ENCODE measurements at places on chromosomes 16 and 17. TPM values are rescaled to one million over a fixed set of nuclear protein-coding genes. Genes with fewer than 3 reads are reported as not detected.

SLFN13 gene
- 64.4 TPM for total RNA-seq

HSD17B1 gene
- 0.67 TPM for total RNA-seq

DNA sequence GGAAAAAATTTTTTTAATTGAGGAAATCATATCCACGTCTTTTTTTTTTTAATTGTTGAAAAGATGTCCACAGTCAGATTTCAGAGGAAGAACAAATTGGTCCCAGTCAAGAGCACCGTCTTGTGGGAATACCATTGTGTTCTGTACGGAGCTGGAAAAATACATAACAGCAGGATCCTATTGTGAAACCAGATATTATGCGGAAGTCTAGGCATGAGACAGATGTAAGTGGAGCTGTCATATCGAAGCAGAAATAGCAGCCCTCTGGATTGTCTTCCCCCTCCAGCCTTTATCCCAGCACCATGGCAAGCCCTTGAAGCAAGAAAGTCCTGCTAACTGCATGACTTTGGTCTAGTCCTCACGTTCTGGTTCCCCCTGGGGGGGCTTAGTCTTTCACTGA is 391.6 kb upstream of the ASIC2 start:
- no peak for DNase-seq
- H3K4me1 ChIP-seq = no peaks in the 10 kb centered on the region
- H3K27ac ChIP-seq = no peak overlapping the region

DNA sequence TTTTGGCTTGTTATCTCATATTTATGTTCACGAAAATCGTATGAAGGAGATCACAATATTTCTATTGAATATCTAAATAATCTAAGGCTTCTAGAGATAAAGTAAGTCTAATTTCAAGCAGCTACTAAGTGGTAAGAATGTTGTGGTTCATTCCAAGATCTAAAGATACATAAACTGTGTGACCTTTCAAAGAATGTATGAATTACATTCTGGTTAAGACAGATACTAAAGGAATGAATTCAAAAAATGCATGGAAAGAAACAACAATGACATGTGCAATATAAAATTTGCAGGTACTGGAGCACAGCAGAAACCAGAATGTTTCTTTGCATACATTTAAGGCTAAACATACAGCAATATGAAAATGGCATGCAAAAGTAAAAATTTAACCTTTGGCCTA is 1214.6 kb downstream of the CDH8 start:
- no peaks in the 10 kb centered on the region for H3K36me3 ChIP-seq
- H3K27ac ChIP-seq = no peak overlapping the region
- no peaks in the 10 kb centered on the region for H3K4me1 ChIP-seq
- no peaks in the 10 kb centered on the region for H3K27me3 ChIP-seq
- no peak overlapping the region for H3K4me3 ChIP-seq
- no peak for DNase-seq

- H3K36me3 ChIP-seq = no peaks in the 10 kb centered on the region
- H3K27me3 ChIP-seq = no peaks in the 10 kb centered on the region
- H3K4me3 ChIP-seq = no peak overlapping the region
- H3K4me1 ChIP-seq = no peaks in the 10 kb centered on the region
- no peak for DNase-seq
These were observed 987.6 kb upstream of the RBFOX1 start for GRCh38 chr16:6345090-6345489.

- H3K4me1 ChIP-seq = no peaks in the 10 kb centered on the region
- no peak for DNase-seq
- no peaks in the 10 kb centered on the region for H3K27me3 ChIP-seq
- H3K27ac ChIP-seq = no peak overlapping the region
- no peaks in the 10 kb centered on the region for H3K36me3 ChIP-seq
- no peak overlapping the region for H3K4me3 ChIP-seq
These were observed 68.6 kb downstream of the SDK2 start for GRCh38 chr17:73575470-73576221.

- H3K27ac ChIP-seq = no peak overlapping the region
- no peaks in the 10 kb centered on the region for H3K27me3 ChIP-seq
- no peak overlapping the region for H3K4me3 ChIP-seq
- DNase-seq = no peak
These were observed 3.5 kb upstream of the ARMC5 start for GRCh38 chr16:31455601-31456314.

CTRB2 gene
- 8.9 TPM for total RNA-seq

- no peak for DNase-seq
- H3K4me1 ChIP-seq = no peaks in the 10 kb centered on the region
- no peaks in the 10 kb centered on the region for H3K27me3 ChIP-seq
- H3K27ac ChIP-seq = no peak overlapping the region
These were observed 10.9 kb downstream of the OGFOD1 start for GRCh38 chr16:56462064-56462796.

DNA sequence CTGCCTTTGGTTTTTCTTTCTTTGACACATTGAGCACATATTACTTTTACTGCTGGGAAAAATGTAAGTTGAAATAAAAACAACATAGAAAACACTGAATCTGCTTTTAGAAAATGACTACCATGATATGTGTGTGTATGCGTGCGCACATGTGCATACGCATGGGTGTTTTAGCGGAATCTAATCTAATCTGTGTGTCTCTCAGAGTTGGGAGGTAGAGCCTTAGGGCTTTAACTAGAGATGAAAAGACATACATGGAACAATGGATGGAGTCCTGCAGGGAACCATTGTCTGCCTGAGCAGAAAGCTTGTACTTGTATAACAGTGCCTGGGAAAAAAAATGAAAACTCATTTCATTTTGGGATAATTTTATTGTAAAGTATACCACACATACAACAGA is 12.4 kb downstream of the SLFN5 start:
- no peaks in the 10 kb centered on the region for H3K4me1 ChIP-seq
- DNase-seq = no peak
- H3K27me3 ChIP-seq = no peaks in the 10 kb centered on the region

GRCh38 chr16:3047387-3047720 is 993 bp downstream of the MMP25 start:
- H3K4me1 ChIP-seq = peaks cover 2% of the 10 kb centered on the region
- no peak overlapping the region for H3K27ac ChIP-seq
- no peaks in the 10 kb centered on the region for H3K27me3 ChIP-seq
- H3K4me3 ChIP-seq = no peak overlapping the region

PRSS8 gene
- 0.33 TPM for total RNA-seq

- DNase-seq = no peak
- H3K27ac ChIP-seq = no peak overlapping the region
- no peaks in the 10 kb centered on the region for H3K27me3 ChIP-seq
- H3K4me1 ChIP-seq = no peaks in the 10 kb centered on the region
These were observed 81.4 kb upstream of the DYNLRB2 start for GRCh38 chr16:80459331-80459777.

- peak overlapping the region; percentile 27 for H3K27ac ChIP-seq
- peak overlapping the region; percentile 65 for H3K4me3 ChIP-seq
- peaks cover 26% of the 10 kb centered on the region for H3K4me1 ChIP-seq
- DNase-seq = peak; percentile 37
- H3K27me3 ChIP-seq = no peaks in the 10 kb centered on the region
These were observed 2.4 kb downstream of the SYNGR3 start for GRCh38 chr16:1991948-1992703.

DNA sequence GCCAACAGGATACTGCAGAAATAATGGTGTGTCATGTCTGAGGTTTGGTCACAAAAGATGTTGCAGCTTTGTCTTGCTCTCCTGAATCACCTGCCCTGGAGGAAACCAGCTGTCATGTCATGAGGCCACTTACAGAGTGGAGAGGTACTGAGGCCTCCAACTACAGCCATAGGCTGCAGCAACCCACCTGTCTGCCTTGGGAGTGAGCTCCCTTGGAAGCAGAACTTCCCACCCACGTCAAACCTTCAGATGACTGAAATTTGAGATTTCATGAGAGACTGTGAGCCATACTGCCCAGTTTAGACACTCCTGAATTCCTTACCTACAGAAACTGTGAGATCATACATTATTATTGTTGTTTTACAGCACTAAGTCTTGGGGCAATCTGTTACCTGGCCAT is 475.9 kb downstream of the HS3ST3B1 start:
- no peak overlapping the region for H3K27ac ChIP-seq
- H3K36me3 ChIP-seq = no peaks in the 10 kb centered on the region
- no peaks in the 10 kb centered on the region for H3K27me3 ChIP-seq
- DNase-seq = no peak

- H3K36me3 ChIP-seq = peaks cover 4% of the 10 kb centered on the region
- H3K27ac ChIP-seq = peak overlapping the region; percentile 91
- DNase-seq = no peak
- H3K4me1 ChIP-seq = peaks cover 28% of the 10 kb centered on the region
- no peaks in the 10 kb centered on the region for H3K27me3 ChIP-seq
These were observed 1.6 kb downstream of the CAPN15 start for GRCh38 chr16:529012-529575.

- H3K36me3 ChIP-seq = peaks cover 8% of the 10 kb centered on the region
- H3K4me3 ChIP-seq = no peak overlapping the region
- H3K27me3 ChIP-seq = no peaks in the 10 kb centered on the region
- DNase-seq = no peak
- peaks cover 5% of the 10 kb centered on the region for H3K4me1 ChIP-seq
These were observed 10.4 kb downstream of the ARRB2 start for GRCh38 chr17:4720787-4721186.

GRCh38 chr17:82983510-82984248 is 95.7 kb upstream of the METRNL start:
- no peak for DNase-seq
- no peaks in the 10 kb centered on the region for H3K36me3 ChIP-seq
- peaks cover 4% of the 10 kb centered on the region for H3K4me1 ChIP-seq
- H3K27me3 ChIP-seq = no peaks in the 10 kb centered on the region
- no peak overlapping the region for H3K4me3 ChIP-seq

ADORA2B gene
- total RNA-seq = 0.21 TPM

DNA sequence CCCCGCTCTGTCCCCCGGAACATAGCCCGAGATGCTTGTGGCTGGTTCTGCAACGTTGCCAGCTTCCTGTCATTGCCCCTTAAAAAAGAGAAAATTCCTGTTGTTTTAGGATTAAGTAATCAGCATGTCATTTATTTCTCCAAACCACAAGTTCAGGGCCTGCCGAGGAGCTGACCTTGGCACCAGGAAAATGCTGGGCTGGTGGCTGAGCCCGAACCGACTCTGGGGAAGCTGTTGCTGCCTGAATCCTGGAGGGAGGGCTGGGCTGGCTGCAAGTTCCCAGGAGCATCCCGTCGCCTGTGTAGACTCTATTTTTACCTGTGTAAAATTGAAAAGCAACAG is 130.9 kb upstream of the FOXF1 start:
- no peak for DNase-seq
- no peaks in the 10 kb centered on the region for H3K4me1 ChIP-seq
- H3K27ac ChIP-seq = no peak overlapping the region
- H3K36me3 ChIP-seq = no peaks in the 10 kb centered on the region
- H3K4me3 ChIP-seq = no peak overlapping the region
- H3K27me3 ChIP-seq = peaks cover 2% of the 10 kb centered on the region

GRCh38 chr16:64391063-64391600 is 730.7 kb downstream of the CDH11 start:
- H3K27me3 ChIP-seq = no peaks in the 10 kb centered on the region
- H3K27ac ChIP-seq = no peak overlapping the region
- H3K4me1 ChIP-seq = no peaks in the 10 kb centered on the region
- no peak for DNase-seq
- no peak overlapping the region for H3K4me3 ChIP-seq

RPRML gene
- not detected for total RNA-seq

CCDC154 gene
- total RNA-seq = 0.26 TPM

DNA sequence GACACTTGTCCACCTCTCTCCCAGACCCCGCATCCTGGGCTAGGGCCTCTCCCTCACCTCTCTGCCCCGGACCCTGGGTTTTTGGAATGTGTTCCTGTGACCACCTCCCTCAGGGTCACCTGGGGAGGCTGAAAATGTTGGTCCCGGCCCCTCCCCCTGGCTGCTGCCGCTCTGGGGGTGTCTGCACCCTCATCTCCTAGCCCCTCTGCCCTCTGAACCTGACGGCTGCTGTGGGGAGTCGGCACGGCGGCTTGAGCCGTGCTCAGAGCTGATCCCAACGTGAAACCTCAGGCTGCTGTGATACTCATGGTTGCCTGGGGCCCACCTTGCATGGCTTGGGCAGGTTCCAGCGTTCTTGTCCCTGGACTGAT is 42.8 kb downstream of the ADCY7 start:
- no peak for DNase-seq
- H3K4me3 ChIP-seq = no peak overlapping the region
- peaks cover 17% of the 10 kb centered on the region for H3K36me3 ChIP-seq
- no peaks in the 10 kb centered on the region for H3K4me1 ChIP-seq

DNA sequence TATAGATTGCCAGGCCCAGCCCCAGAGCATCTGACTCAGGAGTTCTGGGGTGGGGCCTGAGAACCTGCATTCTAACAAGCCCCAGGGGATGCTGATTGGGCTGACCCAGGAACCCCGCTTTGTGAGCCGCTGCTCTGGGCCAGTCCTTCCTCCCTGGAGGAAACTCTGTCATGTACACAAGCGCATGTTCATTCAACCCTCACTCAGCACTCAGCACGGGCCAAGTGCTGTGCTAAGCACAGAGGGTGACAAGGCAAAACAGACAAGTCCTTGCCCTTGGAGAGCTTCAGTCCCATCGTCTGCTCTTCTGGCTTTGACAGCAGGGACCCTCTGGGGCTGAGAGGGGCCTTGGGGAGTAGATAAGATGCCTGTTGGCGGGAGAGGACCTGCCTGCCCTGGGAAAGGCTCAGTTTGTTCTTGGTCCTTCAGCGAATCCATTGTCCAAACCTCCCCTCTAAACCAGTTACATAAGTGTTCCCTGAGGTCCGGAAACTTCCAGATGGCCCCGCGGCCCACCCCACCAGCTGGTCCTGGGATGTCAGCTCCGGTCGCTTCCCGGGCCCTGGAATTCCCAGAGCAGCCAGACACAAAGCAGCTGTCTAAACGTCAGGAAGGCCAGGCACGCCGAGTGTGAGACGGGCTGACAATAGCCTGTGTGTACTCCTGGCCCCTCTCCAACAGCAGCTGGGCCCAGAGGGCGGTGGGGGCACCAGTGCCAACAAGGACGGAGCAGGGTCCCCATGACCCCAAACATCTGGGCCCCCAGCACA is 88.8 kb downstream of the ZDHHC7 start:
- no peaks in the 10 kb centered on the region for H3K4me1 ChIP-seq
- no peak for DNase-seq
- no peak overlapping the region for H3K27ac ChIP-seq
- H3K36me3 ChIP-seq = no peaks in the 10 kb centered on the region

- DNase-seq = no peak
- H3K36me3 ChIP-seq = no peaks in the 10 kb centered on the region
- peaks cover 15% of the 10 kb centered on the region for H3K4me1 ChIP-seq
- H3K27ac ChIP-seq = peak overlapping the region; percentile 53
- H3K27me3 ChIP-seq = no peaks in the 10 kb centered on the region
These were observed 742 bp upstream of the FBXO31 start for GRCh38 chr16:87384162-87384874.

KRTAP2-3 gene
- total RNA-seq = not detected

- H3K36me3 ChIP-seq = no peaks in the 10 kb centered on the region
- H3K4me1 ChIP-seq = no peaks in the 10 kb centered on the region
- H3K27me3 ChIP-seq = peaks cover 2% of the 10 kb centered on the region
- H3K4me3 ChIP-seq = no peak overlapping the region
- DNase-seq = no peak
These were observed 4.2 kb upstream of the KRT24 start for GRCh38 chr17:40707745-40708144.

TBC1D3 gene
- not detected for total RNA-seq

GRCh38 chr16:17359788-17360390 is 110.9 kb downstream of the XYLT1 start:
- no peak for DNase-seq
- H3K27ac ChIP-seq = no peak overlapping the region
- H3K4me1 ChIP-seq = peaks cover 9% of the 10 kb centered on the region
- no peaks in the 10 kb centered on the region for H3K27me3 ChIP-seq
- no peak overlapping the region for H3K4me3 ChIP-seq
- H3K36me3 ChIP-seq = no peaks in the 10 kb centered on the region

- DNase-seq = no peak
- no peaks in the 10 kb centered on the region for H3K27me3 ChIP-seq
- peaks cover 13% of the 10 kb centered on the region for H3K4me1 ChIP-seq
These were observed 41.6 kb downstream of the SNX11 start for GRCh38 chr17:48148854-48149786.

TBC1D3G gene
- total RNA-seq = not detected
